Caco-2 (cell line): ENCODE measurements at places on chromosomes 1 and 21. TPM values are rescaled to one million over a fixed set of nuclear protein-coding genes. Genes with fewer than 3 reads are reported as not detected.

OR2G6 gene
- total RNA-seq, result not detected in 2 replicates

OLIG1 gene
- total RNA-seq, result not detected in 2 replicates

CD244 gene
- 0.11 TPM in 1 of 2 replicates, not detected in the other for total RNA-seq

SLC44A3 gene
- total RNA-seq, result 16.9 and 23.7 TPM in 2 replicates

GRCh38 chr1:65141394-65141793 lies 6.6 kb upstream of the AK4 start:
- DNase-seq, result no peak

DNA sequence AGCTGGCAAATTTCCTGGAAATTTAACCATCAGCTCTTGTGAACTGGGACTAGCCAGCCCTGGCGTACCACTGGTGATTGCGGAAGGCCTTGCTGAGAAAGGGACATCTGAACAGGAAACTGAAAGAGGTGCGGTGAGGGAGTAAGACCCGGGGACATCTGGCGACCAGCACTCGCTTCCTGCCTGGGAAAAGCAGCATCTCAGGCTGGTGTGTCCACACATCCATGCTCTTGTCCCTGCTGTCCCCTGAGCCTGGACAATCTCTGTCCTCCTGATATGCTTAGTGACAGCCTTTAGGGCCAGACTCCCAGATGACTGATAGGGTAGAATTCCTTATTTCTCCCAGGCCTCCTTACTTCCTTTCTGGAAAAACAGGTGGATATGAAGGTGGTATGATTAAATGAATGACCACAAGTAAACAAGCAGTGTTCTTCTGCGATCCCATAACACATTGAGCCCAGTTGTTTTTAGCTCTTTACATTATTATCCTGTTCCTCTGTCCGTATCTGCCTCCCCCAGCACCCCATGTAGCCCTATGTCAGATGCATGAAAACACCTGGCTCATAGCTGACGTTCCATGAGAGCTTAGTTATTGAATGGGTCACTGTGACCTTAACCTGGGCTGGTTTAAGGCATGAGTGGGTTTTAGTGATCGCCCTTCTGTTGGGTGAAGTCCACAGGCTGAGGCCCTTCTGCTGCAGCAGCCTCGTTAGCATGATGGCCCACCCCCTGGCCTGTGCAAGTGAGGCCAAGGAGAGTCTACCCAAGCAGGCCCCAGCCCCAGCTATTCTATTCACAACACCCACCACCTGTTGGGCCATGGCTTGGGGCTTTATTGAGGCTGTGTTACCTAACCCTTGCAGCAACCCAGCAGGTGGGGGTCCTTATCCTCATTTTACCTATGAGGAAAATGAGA lies 76.1 kb upstream of the GADD45A start:
- no peak for DNase-seq
